ENCODE measurements at places on chromosomes 11 and 22. TPM values are rescaled to one million over a fixed set of nuclear protein-coding genes. Genes with fewer than 3 reads are reported as not detected.

MS4A12 gene
- total RNA-seq, result not detected

- DNase-seq, result no peak
Measured at GRCh38 chr11:117573326-117573725, 223.7 kb downstream of the DSCAML1 start.

DNA sequence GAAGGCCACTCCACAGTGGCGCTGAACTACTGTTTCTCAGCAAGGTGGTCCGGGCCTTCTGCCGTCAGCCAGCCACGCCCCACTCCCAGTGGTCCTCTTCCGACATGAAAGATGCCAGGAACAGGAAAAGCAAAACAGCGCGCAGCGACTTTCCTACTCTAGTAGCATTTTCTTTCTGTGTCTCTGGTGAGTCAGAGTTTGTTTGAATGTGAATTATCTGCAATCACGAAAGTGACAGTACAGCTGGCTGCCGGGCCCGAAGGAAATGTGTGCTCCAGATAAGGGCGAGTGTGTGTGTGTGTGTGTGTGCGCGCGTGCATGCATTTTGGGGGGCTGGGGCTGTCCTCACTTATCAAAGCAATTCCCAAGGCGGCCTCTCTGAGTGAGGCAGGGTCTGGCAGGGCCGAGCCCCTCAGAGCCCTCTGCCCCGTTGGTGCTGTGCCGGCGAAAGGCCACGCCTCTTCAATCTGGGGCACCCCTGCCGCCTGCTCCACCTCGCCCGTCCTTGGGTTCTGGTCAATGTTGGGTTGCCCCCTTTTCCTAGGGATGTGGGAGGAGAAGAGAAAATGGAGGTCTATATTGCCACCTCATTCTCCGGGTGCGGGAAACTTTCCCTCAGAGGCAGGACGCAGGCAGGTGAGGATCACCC lies 288.5 kb downstream of the KIRREL3 start:
- no peak for DNase-seq

DNA sequence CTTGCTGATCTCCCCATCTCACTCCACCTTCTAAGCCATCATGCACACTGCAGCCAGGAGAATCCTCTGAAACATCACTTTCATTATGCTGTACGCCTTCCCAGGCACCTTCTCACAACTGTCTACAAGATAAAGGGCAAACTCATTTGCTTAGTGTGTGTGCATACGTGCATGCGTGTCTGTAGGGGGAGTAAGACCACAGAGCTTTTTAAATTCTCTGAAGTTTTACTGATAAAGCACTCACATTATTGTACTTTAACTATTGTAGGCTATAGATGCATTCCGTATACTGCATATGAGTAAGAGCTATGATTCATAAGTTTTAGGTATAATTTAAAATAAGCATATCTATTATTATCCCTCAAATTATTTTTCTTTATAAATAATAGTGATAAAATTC lies 15.3 kb upstream of the ANKK1 start:
- no peak for DNase-seq

- no peak for DNase-seq
Measured at GRCh38 chr11:48037709-48038468, 57.5 kb downstream of the PTPRJ start.

Measured in CD4-positive, CD25-positive, alpha-beta regulatory T cell (primary cell).